ENCODE measurements at places on chromosomes 7 and 10.

GRCh38 chr10:122618461-122619165 is 58.1 kb downstream of the DMBT1 start:
- no peak for ATAC-seq

GRCh38 chr7:25429731-25430130 is 201.4 kb upstream of the NPVF start:
- no peak for ATAC-seq

- ATAC-seq: peak; percentile 82
Measured at GRCh38 chr7:157139111-157139809, 534 bp downstream of the UBE3C start.

DNA sequence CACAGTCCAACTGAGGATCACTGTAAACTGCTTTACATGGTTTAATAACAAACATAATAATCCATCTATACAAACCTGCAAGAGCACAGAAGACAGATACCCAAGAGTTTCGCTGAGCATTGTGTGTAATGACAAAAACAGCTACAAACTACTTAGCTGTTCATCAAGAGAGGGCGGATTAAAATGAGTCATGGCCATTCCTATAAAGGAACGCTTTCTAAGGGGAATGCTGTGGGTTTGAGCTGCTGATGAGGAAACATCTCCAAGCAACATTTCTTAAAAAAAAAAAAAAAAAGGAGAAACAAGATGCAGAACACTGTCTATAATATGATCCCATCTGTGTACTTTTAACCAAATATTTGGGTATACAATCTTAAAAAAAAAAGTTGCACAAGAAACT is 33.8 kb downstream of the VOPP1 start:
- ATAC-seq: no peak

Data from stimulated activated memory B cell treated with anti-CD40 and anti-IgM and Interleukin-4, amounts not matched to agents 10 μg/mL and 1 μg/mL and 100 μg/mL, for 72 hours (primary cell).